Gastroesophageal sphincter (tissue), 4 donors: ENCODE measurements at places on chromosomes 7 and 10. TPM values are rescaled to one million over a fixed set of nuclear protein-coding genes. Genes with fewer than 3 reads are reported as not detected.

Gene AASS
- 108 TPM for total RNA-seq

Gene JMJD1C
- total RNA-seq, result 88.2 TPM

Gene MYOF
- 147 TPM for total RNA-seq

Gene ZNF488
- not detected for total RNA-seq

Gene ZNF485
- total RNA-seq, result 2.2 TPM

Gene GRM3
- not detected for total RNA-seq

Gene C7orf57
- total RNA-seq, result not detected

Gene TRDMT1
- 4.6 TPM for total RNA-seq

Gene ABCB1
- 18.4 TPM for total RNA-seq
